NCI-H2171 (cell line): ENCODE measurements at places on chromosomes 2 and 18.
A peak's percentile ranks its signal among the peaks of the same experiment; 100 is the strongest.

GRCh38 chr2:158760887-158761286 is 34.2 kb upstream of the DAPL1 start:
- DNase-seq, result no peak

DNA sequence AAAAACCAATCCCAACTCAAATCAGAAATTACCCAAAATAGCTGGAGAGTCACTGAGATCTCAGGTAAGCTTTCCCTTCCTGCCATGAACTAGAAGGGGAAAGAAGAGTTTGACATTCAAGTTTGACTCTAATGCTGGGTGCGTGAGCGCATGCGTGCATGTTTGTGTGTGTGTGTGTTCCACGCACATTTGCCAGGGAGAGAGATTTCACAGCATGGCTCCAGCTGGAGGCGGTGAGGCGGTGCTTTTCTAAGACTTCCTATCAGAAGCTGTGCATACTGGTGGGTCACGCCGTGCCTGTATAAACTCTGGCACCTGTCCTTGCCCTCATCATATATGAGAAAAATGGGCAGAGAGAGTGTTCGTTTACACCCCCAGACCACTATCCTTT is 116.2 kb downstream of the MSH2 start:
- no peak for DNase-seq

DNA sequence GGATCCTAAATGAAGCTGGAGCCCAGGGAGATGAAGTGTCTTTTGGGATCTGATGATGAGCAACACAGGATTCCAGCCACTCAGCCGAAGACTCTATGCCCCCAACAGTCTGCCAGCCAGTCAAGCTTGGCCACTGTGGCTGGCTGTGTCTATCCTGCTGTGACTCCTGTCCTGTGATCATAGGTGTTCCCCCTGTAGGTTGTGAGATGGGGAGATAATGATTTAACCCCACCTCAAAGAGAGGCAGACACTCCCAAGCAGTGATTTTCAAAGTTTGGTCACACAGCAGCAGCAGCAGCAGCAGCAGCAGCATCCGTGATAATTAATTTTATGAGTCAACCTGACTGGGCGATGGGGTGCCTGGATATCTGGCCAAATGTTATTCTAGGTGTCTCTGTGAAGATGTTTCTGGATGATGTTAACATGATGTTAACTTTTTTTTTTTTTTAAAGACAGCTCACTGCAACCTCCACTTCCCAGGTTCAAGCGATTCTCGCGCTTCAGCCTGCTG is 21.4 kb upstream of the RHOB start:
- no peak for DNase-seq

DNA sequence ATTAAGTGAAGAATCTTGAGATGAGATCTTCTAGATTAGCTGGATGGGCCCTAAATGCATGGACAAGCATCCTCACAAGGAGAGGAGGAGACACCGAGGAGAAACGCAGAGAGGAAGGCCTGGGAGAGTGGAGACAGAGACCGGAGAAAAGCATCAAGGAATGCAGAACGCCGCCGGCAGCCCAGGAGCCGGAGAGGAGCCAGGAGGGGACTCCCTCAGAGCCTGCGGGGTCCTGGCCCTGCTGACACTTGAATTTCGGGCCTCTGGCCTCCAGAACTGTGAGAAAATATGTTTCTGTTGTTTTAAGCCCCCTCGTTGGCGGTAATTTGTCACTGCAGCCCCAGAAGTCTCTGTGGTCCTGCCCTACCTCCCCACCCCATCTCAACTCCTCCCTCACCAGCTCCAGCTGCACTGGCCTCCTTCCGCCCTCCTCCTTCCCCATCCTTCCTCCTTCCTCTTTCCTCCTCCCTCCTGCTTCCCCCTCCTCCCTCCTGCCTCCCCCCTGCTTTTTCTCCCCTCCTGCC is 116.7 kb downstream of the TWIST2 start:
- DNase-seq, result no peak

DNA sequence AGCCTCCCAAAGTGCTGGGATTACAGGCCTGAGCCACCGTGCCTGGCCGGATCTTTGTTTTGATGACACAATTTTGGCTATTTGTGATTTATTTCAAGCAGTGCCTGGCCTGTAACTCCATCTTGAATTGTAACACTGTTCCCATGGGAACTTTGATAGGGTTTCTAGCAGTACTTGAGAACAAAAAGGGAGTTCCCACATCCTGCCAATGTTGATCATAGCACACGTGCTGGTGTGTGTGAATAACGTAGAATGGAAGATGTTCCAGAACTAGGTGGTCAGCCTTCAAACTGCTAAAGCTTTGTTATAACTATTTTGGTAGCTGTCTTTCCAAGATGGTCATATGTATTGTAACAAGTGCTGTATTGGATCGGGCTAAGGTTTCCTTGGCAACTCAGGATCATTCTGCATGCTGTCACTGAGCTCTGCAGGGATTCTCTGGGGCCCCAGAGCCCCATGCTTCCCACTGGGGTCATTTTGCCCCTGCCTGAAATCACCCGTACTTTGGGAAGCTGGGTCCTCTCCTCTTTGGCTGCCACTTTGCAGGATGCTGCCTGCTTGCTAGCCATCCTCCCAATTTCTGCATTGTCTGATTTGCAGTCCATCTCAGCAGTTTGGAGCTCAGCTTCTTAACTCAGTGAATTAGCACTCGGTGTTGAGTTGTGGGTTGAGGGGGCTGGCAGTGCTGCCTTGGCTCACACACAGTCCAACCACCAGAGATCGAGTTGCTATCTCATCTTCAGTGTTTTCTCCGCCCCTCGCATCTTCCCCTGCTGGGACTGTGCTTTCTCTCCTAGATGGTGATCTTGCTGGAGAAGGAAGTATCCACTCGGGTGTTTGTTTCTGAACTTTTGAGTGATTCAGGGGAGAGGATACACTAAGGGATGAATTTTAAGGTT is 26.8 kb downstream of the SH3RF3 start:
- DNase-seq, result no peak

DNA sequence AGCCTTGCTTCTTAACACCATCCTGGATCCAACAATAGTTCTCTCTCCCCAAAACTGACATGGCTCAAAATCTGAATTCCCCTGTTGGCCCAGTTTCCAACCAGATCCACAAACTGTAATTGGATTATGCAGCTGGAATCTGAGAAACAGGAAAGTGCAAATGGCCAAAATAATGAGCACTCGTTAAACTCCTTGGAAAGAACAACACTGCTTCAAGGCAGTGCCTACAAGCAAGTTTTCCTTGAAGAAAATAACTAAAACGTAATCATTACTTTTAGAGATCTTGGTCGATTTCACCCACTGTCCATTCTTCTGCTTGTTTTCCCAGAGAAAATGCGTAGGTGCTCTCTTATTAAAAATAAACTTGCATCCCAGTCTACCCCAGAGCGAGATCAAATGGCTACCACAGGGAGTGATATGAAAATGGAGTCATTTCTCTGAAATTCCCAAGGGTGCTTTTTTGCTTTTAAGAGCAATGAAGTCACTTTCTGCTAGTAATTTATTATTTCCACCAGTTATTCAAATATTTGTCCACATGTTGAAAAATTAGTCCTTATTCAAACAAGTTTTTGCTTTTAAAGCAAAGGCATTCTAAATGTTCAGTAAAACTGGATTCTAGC is 264.2 kb downstream of the C1D start:
- DNase-seq, result no peak

DNA sequence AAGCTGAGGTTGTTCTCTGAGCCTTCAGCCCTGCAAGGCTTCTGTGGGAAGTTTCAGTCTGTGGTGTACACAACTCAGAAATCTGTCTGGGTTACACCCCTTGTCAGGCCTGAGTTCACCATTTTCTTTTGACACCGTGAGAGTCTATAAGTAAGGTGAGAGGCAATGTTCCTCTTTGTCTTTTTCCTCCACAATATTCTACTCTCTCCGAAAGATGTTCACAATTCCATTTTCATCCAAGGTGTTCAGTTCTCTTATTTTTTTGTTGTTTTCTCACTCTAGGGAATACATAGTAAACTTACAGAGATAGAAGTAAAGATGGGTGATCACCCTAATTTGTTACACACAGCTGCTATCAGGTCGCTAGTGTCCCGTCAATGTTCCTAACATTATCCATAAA is 3.2 kb downstream of the ERMN start:
- DNase-seq, result no peak

- no peak for DNase-seq
Measured at GRCh38 chr2:86064006-86064405, 41.7 kb downstream of the POLR1A start.

- DNase-seq, result no peak
Measured at GRCh38 chr2:174327841-174328113, 7.0 kb upstream of the SP9 start.

- DNase-seq, result peak; percentile 54
Measured at GRCh38 chr18:54223568-54224241, 764 bp downstream of the MBD2 start.

- no peak for DNase-seq
Measured at GRCh38 chr18:46732801-46733200, 24.1 kb downstream of the ST8SIA5 start.

GRCh38 chr2:233638836-233639235 is 2.6 kb downstream of the UGT1A10 start:
- no peak for DNase-seq
